ENCODE measurements at places on chromosomes 6 and 20. TPM values are rescaled to one million over a fixed set of nuclear protein-coding genes. Genes with fewer than 3 reads are reported as not detected.

The ZSCAN23 gene
- total RNA-seq = 1.2 TPM

The SYCP2L gene
- 0.69 TPM for total RNA-seq

The MMP24 gene
- total RNA-seq = 0.71 TPM

The NR2E1 gene
- not detected for total RNA-seq

The MAFB gene
- total RNA-seq = 96.8 TPM

The RGS17 gene
- not detected for total RNA-seq

The HLA-DQA2 gene
- 5.1 TPM for total RNA-seq

The KCNK17 gene
- not detected for total RNA-seq

The PFDN4 gene
- 33.1 TPM for total RNA-seq

The PPP1R16B gene
- 1.7 TPM for total RNA-seq

The TFAP2C gene
- total RNA-seq = 63.9 TPM

The SOX18 gene
- total RNA-seq = 2.8 TPM

The LST1 gene
- 1.6 TPM for total RNA-seq

The QRSL1 gene
- total RNA-seq = 8.0 TPM

The ANGPT4 gene
- total RNA-seq = 0.89 TPM

GRCh38 chr6:104943781-104944180 is 13.1 kb upstream of the LIN28B start:
- no peak for DNase-seq

DNA sequence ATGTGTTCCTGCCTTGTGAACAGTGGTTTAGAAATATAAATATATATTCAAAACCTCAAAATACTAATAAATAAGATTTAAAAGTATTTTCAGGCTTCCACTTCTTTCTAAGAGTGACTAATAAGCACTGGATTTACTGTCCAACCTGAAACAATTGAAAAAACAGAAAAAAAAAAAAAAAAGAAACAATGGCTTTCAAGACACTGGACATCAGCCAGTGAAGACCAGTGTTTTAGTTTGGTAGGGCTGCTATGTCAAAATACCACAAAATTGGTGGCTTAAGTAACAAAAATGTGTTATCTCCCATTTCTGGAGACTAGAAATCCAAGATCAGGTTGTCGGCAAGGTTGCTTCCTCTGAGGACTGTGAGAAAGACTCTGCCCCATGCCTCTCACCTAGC is 101.4 kb upstream of the PDE7B start:
- DNase-seq = no peak

- DNase-seq = no peak
These were observed 188.2 kb downstream of the PLCB1 start for GRCh38 chr20:8320306-8320705.

- DNase-seq = no peak
These were observed 315.3 kb upstream of the SLC35B3 start for GRCh38 chr6:8750627-8751026.

GRCh38 chr6:135052939-135053338 is 1.7 kb downstream of the HBS1L start:
- no peak for DNase-seq

DNA sequence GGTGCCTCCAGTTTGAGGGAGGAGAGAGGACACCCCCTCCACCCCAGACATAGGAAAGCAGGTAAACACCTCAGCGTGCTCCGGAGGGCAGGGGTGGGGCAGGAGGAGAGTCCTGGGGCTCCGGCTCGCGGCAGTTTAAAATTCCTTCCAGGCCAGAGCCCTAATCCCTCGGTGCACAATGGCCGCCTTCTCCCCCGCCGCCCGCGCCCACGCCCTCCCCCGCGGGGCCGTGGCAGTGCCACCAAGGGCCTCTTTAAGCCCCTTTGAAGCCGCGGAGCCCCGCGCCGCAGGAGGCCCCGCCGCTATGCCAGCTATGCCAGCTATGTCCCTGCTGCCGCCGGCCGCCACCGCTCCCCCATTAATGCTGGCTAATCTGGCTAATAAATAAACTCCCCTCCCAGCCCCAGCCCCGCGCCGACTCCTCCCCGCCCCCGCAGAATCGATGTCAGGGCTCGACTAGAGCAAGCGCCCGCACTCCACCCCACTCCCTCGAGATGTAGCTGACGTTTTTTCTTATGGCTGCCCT is 125.1 kb downstream of the MRPL14 start:
- DNase-seq = no peak

DNA sequence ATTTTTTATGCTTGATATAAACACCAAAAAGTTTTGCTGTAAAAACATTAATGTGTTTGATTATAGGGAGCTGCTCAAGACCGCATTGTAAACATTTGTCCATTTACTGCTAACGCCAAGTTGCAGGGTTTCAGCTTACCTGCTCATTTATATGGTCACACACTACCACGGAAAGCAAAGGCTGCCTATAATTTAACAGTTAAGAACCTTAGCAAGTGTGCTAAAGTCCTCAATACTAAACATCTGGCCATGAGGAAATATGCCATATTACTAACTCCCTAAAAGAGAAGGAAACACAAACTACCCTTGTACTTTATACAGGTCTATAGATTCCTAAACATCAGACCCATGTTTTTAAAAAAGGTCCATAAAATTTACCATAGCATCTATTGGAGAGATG is 129.5 kb downstream of the ASCC3 start:
- no peak for DNase-seq

DNA sequence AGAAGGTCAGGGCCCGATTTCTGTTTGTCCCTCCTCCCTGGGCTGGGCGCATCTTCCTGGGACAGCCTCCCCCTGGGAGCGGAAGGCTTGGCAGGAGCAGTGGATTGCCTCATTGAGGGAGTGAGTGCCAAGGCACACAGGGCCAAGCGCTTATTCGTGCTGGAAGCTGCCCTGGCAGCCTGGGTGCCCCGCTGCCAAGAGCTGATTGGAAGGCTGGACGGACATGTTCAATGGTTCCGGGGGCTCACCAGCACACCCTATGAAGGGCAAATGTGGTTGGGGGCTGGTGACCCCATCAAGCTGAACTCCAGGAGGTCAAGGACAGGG is 10.3 kb upstream of the ZNF831 start:
- peak; percentile 92 for DNase-seq

DNA sequence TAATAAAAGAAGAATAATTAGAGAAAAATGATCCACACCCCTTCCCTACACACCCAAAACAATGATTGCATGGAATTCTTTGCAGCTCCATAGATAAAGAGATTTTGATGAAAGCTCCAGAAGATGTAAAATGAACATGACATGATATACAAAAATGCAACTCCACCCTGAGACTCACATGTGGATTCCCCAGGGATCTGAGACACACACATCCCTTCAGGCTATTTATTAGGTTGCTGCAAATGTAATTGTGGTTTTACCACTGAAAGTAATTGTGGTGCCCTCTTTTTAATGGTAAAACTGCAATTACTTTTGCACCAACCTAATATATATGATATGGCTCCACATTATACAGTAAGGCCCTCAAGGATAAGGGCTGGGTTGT is 40.4 kb upstream of the TBC1D7 start:
- no peak for DNase-seq

DNA sequence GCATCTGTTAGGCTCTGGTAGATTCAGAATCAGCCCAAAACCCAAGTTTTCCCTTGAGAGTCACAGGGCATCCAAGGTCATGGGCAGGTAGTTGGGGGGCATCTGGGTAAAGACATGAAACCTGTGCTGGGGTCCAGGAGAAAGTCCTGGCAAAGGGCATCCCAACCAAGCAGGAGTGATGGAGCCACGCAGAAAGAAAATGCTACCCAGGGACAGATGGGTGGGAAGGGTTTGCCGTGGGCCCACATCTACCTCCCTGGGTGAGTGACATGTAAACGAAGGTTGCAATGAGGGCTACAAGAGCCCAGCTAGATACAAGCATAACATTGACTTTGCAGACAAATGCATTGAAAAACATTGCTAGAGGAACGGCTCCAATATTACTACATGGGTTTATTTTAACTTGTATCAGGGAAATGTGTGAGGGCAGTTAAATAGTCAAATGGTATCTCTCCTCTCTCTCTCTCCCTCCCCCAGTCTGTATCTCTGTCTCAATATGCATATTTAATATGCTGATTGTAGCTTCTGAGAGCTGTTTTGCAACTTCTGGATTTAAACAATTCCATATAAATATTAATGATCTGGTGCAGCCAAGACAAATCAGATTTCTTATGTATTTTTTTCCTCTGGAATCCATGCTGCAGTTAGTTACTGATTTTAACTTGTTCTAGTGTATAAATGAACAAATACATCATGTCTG is 135.7 kb downstream of the SYNDIG1 start:
- DNase-seq = no peak

GRCh38 chr6:169668203-169668847 is 33.5 kb downstream of the WDR27 start:
- DNase-seq = no peak

All from lower leg skin (tissue), 4 donors.